Stimulated activated CD4-positive, alpha-beta T cell treated with anti-CD3 and anti-CD28 coated beads, Interleukin-1b, Interleukin-23, amount 100 ng/mL, for 1 hour (primary cell): ENCODE measurements at places on chromosomes 5 and 9.
A peak's percentile ranks its signal among the peaks of the same experiment; 100 is the strongest.

- DNase-seq, result peak; percentile 37
Observed at GRCh38 chr9:35114113-35114839, 1.4 kb downstream of the ATOSB start.

DNA sequence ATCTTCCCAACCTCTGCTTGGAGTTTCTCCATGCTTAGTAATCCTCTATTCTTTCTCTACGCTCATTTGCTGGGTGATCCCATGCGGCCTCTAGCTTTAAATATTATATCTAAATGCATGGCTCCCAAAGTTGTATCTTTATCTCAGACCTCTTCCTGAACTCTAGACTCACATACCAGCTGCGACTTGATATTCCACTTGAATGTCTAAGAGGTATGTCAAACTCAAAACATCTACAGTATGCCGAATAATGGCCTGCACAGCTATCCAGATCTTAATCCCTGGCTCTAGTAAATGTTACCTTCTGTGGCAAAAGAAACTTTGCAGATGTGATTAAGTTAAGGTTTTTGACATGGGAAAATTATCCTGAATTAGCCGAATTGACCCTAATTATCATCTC lies 179.2 kb downstream of the TTC39B start:
- DNase-seq, result no peak

DNA sequence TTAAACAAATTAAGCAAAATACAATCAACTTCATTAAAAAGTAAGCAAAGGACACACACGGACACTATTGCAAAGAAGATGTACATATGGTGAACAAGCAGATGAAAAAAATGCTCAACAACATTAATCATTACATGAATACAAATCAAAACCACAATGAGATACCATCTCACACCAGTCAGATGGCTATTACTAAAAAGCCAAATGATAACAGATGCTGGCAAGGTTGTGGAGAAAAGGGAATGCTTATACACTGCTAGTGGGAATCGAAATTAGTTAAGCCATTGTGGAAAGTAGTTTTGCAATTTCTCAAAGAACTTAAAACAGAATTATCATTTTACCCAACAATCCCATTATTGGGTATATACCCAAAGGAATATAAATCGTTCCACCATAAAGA lies 636.2 kb upstream of the ST8SIA4 start:
- no peak for DNase-seq

DNA sequence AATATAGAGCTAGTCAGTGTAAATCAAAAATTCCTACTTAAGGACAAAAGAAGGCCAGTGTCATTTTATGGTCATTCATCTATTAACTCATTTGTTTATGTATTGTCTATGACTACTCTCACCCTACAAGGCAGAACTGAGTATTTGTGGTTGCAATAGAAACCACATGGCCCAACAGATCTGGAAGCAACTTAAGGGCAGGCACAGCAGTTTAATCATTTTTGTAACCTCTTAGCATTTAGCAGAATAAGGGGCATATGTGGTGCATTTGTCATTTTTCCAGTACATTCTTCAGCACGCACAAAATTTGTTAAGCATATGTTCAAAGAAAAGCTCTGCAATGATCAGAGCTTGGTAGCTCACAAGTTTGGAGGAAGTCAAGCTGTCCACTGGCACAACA lies 1.1 kb downstream of the FKBP15 start:
- no peak for DNase-seq

- no peak for DNase-seq
Observed at GRCh38 chr9:134485653-134486052, 155.9 kb upstream of the COL5A1 start.

GRCh38 chr9:116658265-116658664 lies 28.8 kb upstream of the TRIM32 start:
- no peak for DNase-seq

GRCh38 chr9:124388275-124389048 lies 26.8 kb downstream of the PSMB7 start:
- no peak for DNase-seq

DNA sequence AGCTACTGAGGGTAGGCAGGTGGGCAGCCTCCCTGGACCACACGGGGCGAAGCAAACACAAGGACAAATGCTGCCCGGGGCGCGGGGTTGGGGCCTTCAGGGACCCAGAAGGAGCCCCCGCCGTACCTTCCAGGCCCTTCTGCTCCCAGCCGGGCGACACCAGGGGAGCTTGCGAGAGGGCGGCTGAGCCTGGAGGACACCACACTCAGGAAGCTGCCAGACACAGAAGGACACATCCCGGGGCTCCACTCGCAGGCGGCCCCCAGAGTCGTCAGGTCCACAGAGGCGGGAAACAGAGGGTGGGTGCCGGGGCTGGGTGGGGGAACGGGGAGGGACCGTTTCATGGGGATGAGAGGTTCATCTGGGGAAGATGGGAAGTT lies 58.5 kb upstream of the UBAC1 start:
- no peak for DNase-seq
